ENCODE measurements at places on chromosomes 16 and 17.

DNA sequence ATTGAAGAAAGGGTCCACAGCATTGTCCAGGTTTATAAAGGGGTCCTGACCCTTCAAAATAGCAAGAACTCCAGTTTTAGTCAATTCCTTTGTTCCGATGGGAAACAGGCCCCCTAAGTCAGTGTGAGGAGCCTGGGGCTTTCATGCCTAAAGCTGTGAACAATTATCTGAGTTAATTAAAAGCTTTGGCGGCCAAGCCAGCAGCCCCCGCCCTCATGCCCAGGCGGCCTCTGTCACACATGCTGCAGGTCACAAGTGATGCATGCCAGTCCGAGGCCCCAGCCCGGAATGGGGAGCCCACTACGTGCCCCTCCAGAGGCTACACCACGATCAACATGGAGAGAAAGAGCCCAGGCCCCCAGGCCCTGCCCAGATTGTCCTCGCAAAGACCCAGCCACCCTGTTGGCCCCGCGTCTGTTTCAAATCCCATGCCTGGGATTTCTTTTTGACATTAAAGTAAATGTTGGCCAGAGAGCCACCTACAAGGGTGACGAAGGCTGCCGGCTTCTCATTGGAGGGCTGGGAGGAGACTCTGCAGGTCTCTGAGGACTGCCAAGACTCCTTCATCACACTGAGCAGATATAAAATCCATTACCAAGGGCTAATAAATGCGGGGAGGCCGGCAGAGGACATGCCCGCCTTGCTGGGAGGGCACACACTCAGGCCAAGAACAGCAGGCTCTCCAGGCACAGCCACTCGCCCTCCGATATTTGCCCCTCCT, 14.5 kb upstream of the PITPNM3 start:
- peaks cover 9% of the 10 kb centered on the region for H3K4me1 ChIP-seq
- H3K27ac ChIP-seq = no peak overlapping the region
- no peaks in the 10 kb centered on the region for H3K27me3 ChIP-seq
- H3K36me3 ChIP-seq = no peaks in the 10 kb centered on the region
- DNase-seq = no peak
- no peak overlapping the region for H3K4me3 ChIP-seq

- peaks cover 3% of the 10 kb centered on the region for H3K4me1 ChIP-seq
- no peaks in the 10 kb centered on the region for H3K27me3 ChIP-seq
- H3K4me3 ChIP-seq = peak overlapping the region; percentile 79
- no peaks in the 10 kb centered on the region for H3K36me3 ChIP-seq
- DNase-seq = peak; percentile 19
- no peak overlapping the region for H3K27ac ChIP-seq
These were observed 1.4 kb upstream of the PRPSAP2 start for GRCh38 chr17:18856570-18856915.

- DNase-seq = no peak
- no peaks in the 10 kb centered on the region for H3K36me3 ChIP-seq
- H3K27ac ChIP-seq = no peak overlapping the region
- H3K27me3 ChIP-seq = no peaks in the 10 kb centered on the region
- H3K4me3 ChIP-seq = no peak overlapping the region
These were observed 21.5 kb downstream of the ABCA10 start for GRCh38 chr17:69207151-69207550.

GRCh38 chr16:79887541-79888540, 287.3 kb upstream of the MAF start:
- no peak for DNase-seq
- H3K27ac ChIP-seq = no peak overlapping the region
- no peak overlapping the region for H3K4me3 ChIP-seq
- H3K4me1 ChIP-seq = no peaks in the 10 kb centered on the region

GRCh38 chr17:21532763-21533385, 156.7 kb downstream of the KCNJ12 start:
- H3K27ac ChIP-seq = no peak overlapping the region
- no peaks in the 10 kb centered on the region for H3K36me3 ChIP-seq
- no peaks in the 10 kb centered on the region for H3K27me3 ChIP-seq
- no peak for DNase-seq

DNA sequence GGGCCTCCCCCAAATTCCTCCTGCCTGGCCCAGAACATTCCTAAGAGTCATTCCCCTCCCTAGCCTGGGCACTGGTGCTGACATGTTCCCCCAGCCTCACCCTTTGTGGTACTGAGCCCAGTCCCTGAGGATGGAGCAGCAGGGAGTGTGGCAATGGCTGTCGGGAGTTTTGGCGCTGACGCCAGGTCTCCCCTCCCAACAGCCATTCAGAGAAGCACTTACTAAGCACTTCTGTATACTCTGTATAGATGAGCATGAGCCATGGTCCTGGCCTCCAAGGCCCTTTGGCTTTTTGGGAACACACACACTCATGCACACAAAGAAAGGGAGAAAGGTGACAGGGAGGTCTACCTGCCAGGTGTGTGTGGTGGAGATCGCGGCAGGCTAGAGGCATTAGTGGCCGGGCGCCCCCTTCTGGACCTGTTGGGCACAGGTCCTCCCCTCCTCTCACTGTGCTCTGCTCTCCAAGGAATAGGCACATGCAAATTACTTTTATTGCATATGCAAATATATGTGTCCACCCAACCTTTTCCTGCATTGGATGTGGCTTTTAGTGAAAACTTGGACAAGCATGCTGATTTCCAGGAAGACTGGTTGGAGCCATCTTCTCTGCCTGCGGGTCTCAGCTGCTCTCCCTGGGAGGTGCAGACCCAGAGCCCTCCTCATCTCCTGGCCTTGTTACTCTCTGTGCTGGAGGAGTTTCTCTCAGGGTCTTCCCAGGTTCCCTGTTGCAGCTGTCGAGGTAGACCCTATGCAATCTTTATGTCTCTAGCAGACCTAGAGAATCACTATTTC, 17.4 kb upstream of the C17orf107 start:
- no peak for DNase-seq
- H3K4me3 ChIP-seq = no peak overlapping the region
- no peak overlapping the region for H3K27ac ChIP-seq
- peaks cover 3% of the 10 kb centered on the region for H3K36me3 ChIP-seq
- H3K27me3 ChIP-seq = no peaks in the 10 kb centered on the region

GRCh38 chr17:35171834-35172233, 22.4 kb downstream of the SLC35G3 start:
- no peaks in the 10 kb centered on the region for H3K27me3 ChIP-seq
- no peak overlapping the region for H3K4me3 ChIP-seq
- no peaks in the 10 kb centered on the region for H3K36me3 ChIP-seq
- no peak for DNase-seq

- H3K27me3 ChIP-seq = no peaks in the 10 kb centered on the region
- peaks cover 5% of the 10 kb centered on the region for H3K4me1 ChIP-seq
- no peak overlapping the region for H3K27ac ChIP-seq
- DNase-seq = no peak
These were observed 23.6 kb upstream of the RMI2 start for GRCh38 chr16:11321662-11322061.

DNA sequence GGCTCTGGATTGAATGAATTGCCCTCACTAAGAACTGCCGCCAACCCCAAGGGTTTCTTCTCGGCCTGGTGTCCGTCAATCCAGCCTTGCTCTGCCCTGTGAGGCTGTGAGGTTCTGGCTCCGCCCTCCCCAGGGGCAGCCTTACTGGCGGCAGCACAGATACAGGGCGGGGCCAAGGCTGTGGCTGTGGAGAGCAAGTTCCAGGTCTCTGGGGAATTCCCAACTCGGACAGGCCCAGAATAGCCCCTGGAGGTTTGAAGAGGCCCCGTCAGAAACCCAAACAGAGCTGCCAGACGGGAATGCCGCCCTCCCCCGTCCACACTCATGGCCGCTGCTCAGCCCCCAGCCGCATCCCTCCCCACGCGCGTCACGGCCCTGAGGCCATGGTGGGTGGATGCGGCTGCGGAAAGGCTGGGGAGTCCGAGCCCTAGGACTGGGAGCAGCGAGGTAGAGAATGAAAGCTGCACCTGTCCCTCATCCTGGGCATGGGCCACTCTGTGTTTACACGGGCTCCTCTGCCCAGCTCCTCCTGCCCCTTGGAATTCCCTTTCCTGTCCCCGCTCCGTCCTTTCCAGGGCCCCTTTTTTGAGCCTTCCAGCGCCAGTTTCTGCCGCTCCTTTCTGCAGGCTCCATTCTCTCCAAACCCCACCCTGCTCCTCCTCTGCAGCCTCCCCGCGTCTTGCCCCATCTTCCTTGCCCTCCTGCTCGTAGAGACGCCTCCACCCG, 660 bp upstream of the PRRT2 start:
- peak; percentile 86 for DNase-seq
- peaks cover 44% of the 10 kb centered on the region for H3K4me1 ChIP-seq
- peak overlapping the region; percentile 64 for H3K27ac ChIP-seq
- H3K4me3 ChIP-seq = peak overlapping the region; percentile 85
- no peaks in the 10 kb centered on the region for H3K27me3 ChIP-seq
- peaks cover 13% of the 10 kb centered on the region for H3K36me3 ChIP-seq

DNA sequence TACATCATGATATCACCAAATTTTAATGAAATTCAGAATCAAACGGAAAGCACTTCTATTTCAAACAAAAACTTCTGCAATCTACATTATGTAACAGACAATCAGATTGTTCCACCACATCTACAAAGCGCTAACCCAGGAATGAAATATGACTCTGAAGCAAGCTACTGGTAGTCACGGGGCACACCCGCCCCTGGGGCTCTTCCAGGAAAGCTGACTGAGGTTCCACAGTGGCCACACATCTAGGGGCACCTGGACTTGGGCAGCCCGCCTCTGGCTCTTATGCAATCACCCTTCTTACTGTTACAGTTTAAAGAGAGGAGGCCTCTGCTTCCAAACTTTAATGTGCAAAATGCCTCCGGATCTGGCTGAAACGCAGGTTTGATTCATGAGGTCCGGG, 27.5 kb downstream of the ZCCHC14 start:
- no peak for DNase-seq
- no peaks in the 10 kb centered on the region for H3K27me3 ChIP-seq
- peaks cover 2% of the 10 kb centered on the region for H3K4me1 ChIP-seq
- H3K27ac ChIP-seq = no peak overlapping the region
- no peak overlapping the region for H3K4me3 ChIP-seq

DNA sequence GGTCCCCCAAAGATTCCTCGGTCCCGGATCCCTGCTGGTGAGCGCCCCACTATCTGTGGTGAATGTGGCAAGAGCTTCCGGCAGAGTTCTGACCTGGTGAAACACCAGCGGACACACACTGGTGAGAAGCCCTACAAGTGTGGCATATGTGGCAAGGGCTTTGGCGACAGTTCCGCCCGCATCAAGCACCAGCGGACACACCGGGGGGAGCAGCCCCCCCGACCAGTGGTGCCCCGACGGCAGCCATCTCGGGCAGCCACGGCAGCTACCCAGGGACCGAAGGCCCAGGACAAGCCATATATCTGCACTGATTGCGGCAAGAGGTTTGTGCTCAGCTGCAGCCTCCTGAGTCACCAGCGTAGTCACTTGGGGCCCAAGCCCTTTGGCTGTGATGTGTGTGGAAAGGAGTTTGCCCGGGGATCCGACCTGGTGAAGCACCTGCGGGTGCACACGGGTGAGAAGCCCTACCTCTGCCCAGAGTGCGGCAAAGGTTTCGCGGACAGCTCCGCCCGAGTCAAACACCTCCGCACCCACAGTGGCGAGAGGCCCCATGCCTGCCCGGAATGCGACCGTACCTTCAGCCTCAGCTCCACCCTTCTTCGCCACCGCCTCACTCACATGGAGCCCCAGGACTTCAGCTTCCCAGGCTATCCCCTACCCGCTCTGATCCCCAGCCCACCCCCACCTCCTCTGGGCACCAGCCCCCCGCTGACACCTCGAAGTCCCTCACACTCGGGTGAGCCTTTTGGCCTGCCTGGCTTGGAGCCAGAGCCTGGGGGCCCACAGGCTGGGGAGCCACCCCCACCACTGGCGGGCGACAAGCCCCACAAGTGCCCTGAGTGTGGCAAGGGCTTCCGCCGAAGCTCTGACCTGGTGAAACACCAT, 2.8 kb downstream of the ZNF48 start:
- peaks cover 7% of the 10 kb centered on the region for H3K4me1 ChIP-seq
- peaks cover 21% of the 10 kb centered on the region for H3K36me3 ChIP-seq
- H3K4me3 ChIP-seq = no peak overlapping the region
- DNase-seq = no peak
- no peaks in the 10 kb centered on the region for H3K27me3 ChIP-seq

DNA sequence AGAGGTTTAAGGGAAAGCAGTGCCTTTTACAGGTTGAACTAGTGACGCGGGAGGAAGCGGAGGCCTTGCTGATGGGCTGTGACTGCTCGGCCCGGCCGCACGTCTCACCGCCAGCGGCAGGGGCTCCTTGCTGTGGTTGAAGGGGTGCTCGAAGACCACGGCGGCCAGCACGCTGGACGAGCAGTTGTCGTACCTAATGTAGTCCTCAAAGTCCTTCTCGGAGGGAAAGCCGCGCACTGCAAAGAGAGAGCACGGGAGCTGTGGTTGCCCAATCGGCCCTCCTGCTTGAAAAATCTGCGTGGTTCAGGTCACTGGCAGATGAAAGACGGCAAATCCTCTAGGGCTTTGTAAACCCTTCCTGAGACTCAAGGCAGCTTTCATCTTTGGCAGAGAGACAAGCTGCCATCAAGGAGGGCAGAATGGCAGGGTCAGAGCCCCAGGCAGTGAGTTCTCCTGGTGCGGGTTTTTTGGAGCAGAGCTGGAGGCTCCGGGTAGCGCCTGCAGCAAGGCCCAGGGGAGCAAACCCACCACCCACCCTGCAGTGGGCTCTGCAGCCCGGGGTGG, 16.1 kb downstream of the ABCA3 start:
- H3K27ac ChIP-seq = no peak overlapping the region
- no peaks in the 10 kb centered on the region for H3K27me3 ChIP-seq
- H3K36me3 ChIP-seq = no peaks in the 10 kb centered on the region
- H3K4me3 ChIP-seq = no peak overlapping the region
- no peak for DNase-seq
- no peaks in the 10 kb centered on the region for H3K4me1 ChIP-seq

DNA sequence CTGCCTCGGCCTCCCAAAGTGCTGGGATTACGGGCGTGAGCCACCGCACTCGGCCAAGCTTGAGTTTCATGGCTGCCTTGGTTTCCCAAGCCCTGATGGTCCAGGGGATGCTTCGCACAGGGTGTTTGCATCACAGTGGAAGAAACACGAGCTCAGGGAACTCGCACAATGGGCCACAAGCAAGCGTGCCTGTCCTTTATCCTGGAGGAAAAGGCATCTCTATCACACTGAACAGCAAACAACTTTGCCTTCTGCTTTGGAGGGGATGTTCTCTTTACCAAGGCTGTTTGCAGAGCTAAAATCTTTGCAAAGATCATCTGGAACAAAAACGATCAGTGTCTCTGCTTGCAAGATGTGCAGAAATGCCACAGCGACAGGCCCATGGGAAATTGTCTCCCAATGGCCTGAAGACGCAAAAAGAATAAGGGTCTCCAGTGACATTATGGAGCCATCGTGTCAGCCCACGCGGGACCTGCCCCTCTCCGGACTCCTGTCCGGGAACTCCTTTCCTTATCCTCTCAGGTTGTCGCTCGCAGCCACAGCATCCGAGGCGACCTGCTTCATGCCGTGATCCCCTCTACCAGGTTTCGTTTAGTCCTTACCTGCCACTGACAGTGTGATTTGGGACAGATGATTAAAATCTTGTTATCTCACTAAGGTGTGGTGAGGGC, 44.1 kb upstream of the CBFA2T3 start:
- no peak overlapping the region for H3K4me3 ChIP-seq
- H3K4me1 ChIP-seq = no peaks in the 10 kb centered on the region
- H3K36me3 ChIP-seq = no peaks in the 10 kb centered on the region
- DNase-seq = no peak
- peaks cover 1% of the 10 kb centered on the region for H3K27me3 ChIP-seq
